ENCODE measurements at places on chromosomes 6 and 20.

DNA sequence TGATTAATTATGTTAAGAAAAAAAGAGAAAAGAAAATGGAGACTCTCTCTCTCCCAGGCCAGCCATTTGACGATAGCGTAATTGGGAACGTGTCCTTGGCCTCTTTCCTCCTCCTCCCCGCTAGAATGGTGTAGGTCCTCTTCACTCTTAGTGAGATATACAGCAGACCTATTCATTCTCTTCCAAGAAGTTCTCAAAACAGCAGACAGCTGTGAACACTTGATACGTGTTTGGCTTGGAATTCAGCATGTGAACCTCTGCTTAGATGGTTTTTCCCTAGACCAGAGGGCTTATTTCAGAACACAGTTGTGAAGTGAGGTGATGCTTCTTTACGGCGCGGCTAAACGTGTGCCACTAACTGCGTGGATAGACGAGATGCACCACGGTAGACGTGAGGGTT lies 32.6 kb upstream of the TULP4 start:
- no peak for DNase-seq

DNA sequence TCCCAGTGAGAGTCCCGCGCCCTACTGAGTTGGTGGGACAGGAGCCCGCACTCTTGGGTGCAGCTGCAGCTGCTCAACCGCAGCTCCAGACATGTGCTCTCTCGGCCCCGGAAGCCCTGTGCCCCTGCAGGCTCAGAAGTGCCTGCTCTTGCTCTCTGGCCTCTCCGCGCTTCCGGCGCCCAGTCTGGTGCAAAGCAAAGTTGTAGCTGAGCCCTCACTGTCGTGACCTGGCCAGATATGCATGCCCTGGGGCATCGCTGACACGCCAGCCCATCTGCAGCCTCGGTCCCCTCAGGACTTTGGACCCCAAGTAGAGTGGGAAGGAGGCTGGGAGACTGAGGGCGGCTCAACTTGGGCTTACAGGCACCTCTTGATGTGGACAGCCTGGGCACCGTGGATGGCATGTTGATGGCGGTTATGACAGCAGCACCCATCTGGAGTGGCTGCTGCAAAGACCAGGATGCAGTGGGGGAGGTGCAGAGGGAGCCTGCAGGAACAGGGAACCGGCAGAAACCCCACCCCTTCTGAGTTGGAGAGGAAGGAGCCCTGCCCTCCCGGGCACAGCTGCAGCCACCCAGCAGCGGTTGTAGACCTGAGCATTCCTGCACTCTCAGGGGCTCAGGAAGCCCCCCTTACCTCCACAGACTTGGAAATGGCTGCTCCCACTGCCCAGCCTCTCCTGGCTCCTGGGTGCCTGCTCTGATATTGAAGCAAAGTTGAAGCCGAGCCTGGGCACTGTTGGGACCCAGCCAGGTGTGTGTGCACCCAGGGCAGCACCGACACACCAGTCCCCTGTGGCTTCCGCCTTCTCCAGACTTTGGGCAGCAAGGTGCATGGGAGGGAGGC lies 462.6 kb downstream of the TBC1D32 start:
- no peak for DNase-seq

DNA sequence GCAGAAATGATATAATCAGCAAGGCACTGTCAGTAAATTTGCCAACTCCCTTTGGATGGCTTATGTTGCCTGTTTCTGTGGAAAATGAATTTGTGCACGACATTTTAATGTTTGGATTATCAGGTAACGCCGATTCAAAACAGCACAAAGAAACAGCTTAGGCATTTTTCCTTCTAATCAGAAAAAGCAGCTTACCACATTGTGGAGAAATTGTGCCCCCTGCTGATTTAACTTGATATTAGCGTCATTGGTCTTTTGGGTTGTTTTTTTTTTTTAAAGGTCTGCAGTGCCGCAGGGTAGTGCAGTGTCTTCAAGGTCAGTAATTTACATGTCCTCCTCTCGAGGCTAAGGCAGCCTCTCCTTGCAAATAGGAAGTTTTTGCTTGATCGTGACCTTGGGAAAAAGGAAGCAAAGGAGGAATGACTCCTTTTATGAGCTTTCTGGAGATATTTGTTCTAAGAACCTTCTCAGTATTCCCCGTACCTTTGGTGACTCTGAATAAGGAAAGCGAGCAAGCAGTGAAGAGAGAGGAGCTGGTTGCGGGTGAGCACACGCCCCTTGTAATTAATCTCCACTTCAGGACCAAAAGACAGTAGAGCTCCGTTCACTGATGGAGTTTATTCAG lies 79.1 kb downstream of the ELOVL4 start:
- DNase-seq: peak; percentile 66

- peak; percentile 87 for DNase-seq
Measured at GRCh38 chr20:1874450-1875182, 20.6 kb upstream of the SIRPA start.

- peak; percentile 92 for DNase-seq
Measured at GRCh38 chr20:38426006-38426897, 8.9 kb downstream of the SNHG17 start.

DNA sequence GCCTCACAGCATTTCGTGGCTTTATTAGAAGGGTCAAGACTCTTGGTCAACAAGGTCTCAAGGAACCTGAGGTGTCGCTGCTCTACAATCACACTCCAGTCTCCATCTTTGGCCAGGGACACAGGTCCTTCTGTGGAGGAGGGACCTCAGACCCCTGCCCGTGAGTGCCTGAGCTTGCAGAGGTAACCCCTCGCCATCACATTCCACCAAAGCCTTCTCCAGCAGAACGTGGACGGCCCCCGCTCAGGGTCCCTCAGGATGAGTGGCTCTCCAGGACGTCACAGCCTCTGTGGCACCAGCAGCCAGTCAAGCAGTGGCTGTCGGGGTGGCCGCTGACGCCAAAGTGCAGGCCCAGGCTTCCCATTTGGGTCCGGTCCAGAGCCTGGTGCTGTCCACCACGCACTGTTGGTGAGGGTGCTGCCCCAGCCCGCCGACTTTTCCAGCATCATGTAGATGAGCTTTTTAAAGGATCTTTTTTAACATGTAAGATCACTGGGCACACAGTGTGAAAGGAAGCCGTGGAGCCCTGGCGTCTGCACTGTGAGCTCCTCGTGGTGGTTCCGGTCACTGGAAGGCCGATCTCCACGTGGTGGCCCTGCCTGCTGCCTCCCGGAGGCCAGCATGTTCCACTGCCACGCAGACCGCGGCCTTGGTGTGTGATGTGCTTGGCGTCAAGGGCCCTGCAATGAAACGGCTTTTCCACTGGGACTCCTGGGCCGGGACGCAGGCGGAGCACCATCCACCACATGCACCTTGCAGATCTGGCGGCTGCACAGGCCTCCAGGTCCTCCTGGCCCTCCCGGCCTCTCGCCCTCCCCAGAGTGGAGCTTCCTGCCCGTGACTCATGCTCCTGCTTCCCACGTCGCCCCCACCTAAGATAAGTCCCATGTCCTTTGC lies 8.3 kb upstream of the KIF25 start:
- no peak for DNase-seq

- no peak for DNase-seq
Measured at GRCh38 chr20:2817341-2817726, 1.2 kb downstream of the TMEM239 start.

DNA sequence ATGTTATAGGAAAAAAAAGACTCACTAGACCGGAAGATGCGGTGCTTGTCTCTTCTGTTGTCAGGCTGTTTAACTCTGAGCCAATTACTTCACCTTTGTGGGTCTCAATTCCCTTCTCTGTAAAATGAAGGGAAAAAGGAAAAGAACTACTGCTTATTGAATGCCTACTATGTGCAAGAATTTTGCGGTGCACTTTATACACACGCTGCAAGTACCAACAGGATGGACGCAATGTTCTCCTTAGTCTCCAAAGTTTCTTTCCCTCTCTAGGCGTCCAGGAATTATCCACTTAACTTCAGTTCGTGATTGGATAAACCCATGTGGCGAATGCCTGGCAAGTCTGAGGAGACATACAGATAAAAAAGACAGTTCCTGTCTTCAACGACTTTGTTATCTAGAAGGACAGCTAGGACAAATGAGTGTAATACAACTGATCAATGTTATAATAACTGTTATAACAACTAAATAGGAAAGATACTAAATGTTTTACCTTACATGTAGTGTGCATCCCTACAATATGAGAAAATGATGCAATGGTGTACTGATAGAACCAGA lies 69.0 kb upstream of the JARID2 start:
- no peak for DNase-seq

DNA sequence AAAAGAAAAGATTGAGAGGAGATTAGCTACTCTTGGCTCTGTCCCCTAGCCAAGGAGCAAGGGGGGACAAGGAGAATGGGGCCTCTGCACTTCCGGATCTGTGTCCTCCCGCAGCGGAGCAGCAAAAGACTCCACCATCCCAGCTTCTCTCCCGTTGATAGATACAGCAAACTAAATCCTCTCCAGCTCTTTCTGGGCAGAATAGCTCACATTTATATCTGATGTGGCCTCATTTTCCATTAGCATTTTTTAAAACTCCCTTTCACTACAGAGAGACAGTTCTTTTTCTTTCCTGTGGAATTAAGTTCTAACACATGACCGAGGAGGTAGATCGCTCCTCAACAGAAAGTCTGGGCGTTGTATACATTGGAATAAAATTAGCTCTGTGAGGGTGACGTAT lies 260.9 kb upstream of the SOX4 start:
- DNase-seq: no peak

DNA sequence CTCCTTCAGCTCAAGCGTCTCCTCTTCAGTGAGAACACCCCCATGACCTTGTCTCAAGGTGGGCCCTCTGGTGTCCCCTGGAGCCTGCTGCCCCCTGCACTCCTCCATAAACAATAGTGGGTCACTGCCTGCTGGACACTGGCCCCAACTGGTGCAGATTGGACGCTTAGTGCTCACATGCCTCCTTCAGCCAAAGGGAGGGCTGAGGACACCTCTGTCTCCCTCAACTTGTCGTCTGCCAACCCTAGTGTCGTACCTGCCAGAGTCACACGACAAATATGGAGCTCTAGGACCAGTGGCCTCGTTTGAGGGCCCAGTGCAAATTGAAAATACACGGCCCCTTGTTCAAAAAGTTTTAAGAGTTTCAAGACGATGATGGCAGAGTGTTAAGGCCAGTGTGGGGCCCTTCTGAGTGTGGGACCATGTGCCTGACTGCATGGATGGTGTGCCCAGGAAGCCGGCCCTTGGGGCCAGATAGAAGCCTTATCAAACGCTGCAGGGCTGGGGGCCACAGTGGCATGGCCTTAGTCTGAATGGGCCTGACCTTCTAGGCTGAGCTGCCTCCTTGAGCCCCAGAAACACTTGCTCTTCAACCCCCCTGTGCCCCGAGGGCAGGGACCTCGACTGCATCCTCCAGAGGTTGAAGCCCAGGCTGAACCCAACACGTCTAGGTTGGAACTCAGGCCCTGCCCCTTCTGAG lies 20.1 kb downstream of the APCDD1L start:
- DNase-seq: no peak

DNA sequence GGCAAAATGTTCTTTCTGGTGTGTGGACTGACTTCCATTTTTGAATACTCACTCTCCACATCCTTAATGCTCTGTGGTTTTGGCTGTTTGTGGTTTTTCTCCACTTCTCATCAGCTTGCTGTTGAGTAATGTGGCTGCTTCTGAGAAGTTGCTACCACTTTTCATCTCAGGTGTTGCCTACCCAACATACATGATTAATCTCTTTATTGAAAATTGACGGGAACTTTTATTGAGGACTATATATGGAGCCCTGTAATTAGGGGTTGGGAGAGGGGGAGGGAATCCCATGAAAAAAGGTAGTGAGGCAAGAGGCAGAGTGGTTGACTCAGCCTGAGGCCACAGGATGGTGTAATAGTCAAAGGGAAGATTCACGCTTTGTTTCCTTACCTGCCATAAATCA lies 17.6 kb downstream of the IL22RA2 start:
- peak; percentile 93 for DNase-seq

GRCh38 chr20:43386878-43387277 lies 70.8 kb upstream of the SRSF6 start:
- peak; percentile 68 for DNase-seq

DNA sequence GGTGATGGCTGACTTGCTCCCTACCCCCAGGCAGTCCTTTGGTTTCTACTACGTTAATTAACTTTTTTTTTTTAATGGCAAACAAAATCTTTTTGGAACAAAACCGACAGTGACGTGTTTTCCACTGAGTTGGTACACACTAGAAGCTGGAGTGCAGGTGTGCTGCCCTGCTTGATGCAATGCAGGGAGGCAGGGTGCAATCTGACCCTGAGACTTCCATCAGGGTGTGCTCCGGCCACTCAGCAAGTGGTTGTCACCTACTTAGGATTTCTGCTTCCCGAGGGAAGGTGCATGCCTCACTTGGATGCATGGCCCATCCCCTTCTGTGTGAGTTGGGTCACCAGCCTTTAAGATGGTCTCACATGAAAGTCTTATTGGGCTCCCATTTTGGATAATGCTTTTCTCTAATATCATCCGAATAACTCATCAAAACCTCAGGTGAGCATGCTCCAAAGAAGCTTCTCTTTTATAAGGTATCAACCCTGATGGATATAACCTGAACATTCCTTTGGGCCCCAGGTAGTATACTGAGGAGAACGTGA lies 14.0 kb downstream of the RREB1 start:
- DNase-seq: no peak

- no peak for DNase-seq
Measured at GRCh38 chr20:41032271-41032670, 3.6 kb downstream of the TOP1 start.

DNA sequence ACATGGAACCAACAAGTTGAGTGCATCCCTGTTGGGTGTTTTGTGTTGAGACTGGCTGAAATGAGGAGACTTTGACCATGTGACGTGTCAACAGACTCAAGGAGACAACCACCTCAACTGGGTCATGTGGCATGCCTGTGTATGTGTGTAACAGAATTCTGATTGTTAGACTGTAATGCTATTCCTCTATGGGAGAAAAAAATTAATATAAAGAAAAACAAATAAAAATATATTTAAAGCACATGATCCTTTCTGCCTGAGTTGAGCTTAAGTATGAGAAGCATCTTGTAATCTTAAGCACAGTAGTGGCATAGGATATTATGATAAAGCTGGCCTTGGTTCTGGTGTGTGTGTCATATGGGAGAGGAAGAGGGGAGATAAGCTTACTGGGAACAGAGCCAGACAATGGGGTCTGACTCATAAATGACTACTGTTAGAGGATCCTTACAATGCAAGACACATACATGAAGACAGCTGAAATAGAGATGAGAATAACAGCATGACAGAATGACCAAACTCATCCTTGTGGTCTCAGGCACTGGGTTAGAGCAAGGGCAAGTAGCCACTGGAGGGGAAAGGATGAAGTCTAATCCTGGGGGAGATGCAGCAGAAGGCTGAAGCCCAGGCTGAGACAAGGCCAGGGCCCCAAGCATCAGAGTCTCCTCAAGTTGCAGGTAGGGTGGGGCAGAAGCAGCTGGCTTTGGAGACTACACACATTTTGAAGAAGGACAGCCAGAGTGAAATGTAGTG lies 9.2 kb downstream of the TP53INP2 start:
- DNase-seq: peak; percentile 92

DNA sequence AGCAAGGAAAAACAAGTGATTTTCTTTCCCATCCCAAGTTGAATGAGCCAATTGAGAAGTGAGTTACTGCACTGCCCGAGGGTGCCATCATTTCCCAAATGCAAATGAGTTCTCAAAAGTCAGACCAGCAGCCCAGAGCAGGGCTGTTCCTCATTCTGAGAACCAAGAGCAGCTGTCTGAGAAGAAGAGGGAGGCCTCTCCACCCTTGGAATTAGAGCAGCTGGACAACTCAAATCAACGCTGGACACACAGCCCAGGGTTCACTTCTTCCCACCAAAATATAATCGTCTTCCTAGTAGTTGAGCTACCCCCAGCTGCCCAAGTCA lies 4.6 kb upstream of the PREX1 start:
- DNase-seq: peak; percentile 76

All from MV-4-11 (cell line).